Cardiac muscle cell (in vitro differentiated cells and primary cell): ENCODE measurements at places on chromosomes 16 and 17.
A peak's percentile ranks its signal among the peaks of the same experiment; 100 is the strongest.

- DNase-seq = no peak
These were observed 2.2 kb downstream of the SNN start for GRCh38 chr16:11670171-11671131.

- no peak for DNase-seq
These were observed 762 bp upstream of the RBL2 start for GRCh38 chr16:53433509-53433908.

DNA sequence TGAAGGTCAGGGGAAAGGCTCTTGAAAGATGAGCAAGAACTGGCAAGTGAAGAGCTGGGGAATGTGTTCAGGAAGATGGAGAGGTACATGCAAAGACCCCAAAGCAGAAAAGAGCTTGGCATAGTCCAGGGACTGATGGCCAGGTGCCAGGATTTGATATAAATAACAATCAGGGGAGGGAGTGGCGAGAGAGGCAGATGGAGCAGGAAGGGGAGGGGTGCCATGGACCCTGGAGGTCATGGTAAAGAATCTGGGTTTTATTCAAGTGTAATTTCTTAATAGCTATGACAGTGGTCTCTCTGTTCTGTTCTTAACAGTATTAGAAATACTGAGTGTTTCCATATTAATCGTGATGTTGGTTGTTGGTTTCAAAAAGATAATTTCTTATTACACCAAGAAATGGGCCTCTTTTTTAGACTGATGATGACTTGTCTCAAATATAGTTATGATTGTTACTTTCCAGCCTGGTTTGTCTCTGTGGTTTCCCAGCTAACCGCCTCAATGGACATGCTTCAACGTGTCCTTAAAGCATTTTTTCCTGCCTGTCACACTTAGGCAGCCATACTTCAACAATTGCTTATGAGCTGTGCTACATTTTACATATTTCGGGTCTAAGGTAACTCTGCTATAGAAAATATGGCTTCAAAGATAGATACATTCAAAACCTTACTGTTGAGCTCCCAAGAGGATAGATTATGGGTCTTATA lies 49.4 kb downstream of the MYH10 start:
- DNase-seq = no peak

DNA sequence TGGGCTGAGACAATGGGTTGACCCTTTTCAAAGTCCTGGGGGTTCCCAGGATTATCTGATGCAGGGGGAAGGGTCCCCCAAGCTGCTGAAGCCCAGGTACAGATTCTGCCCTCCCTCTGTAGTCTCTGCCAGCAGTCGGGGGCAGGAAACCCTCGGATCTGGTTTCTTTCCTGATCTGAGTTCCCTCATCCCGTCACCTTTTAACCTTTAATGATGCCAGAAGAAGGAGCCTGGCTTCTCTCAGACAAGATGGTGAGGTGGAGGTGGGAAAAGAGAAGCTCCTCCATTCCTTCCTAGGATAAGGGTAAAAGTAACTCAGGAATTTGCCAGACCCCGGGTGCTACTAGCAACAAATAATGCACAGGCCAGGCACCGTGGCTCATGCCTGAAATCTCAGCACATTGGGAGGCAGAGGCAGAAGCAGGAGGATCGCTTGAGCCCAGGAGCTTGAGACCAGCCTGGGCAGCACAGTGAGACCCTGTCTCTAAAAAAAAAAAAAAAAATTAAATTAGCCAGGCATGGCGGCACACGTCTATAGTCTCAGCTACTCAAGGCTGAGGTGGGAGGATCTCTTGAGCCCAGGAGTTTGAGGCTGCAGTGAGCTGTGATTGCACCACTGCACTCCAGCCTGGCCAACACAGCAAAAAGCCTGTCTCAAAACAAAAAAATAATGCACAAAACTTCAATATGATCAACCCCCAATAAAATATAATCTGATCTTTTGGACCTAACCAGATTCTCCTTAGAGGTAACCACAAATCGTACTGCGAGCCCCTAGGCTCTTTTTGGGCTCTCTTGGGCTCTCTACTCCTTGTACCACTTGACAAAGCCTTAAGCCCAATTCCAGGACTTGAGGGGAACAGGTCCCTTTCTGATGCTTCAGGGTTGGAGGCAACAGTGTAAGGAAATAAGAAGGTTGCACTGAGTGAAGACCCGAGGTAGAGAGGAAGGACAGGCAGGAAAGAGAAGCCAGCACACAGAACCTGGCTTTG lies 5.7 kb downstream of the CDC42EP4 start:
- DNase-seq = no peak

DNA sequence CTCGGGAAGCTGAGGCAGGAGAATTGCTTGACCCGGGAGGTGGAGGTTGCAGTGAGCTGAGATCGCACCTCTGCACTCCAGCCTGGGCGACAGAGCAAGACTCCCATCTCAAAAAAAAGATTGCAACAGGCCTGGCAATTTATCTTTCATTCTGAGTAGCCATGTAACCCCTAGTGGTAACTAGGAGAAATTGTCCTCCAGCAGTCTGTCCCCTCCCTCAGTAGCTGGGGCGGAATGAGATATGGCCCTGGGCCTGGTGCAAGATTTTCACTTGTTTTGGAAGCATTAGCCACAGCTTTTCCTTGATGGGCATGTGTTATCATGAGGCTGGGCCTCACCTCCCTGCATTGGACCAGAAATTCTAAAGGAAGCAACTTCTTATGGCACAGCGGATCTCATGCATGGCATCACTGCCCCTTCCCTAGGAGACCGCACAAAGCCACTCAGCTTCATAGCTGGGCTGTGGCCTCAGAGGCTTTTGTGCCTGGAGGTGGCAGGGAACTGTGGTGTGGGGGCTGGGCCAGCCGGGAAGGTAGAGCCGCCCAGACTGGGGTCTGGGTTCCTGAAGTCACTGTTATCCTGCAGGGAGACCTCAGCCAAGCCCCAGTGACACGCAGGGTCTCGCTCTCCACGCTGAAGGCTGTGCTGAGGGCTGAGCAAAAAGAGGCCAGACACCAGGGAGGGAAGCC lies 13.4 kb downstream of the NATD1 start:
- DNase-seq = peak; percentile 52

DNA sequence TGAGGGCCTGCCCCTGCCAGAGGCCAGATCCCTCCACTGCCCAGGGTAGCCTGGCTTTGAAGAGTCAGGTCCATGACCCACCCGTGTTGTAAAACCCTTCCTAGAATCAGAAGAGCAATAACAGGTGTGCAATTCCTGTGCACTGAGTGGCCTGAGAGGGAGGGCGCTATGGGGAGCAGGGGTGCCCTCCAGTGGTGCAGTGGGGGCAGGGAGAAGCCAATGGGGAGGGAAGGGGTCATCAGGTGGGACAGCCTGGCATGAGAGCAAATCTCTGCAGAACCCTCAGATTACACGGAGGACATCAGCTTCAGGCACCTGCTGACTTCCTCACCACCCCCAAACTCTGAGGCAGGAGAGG lies 72.9 kb upstream of the ZNF469 start:
- no peak for DNase-seq

GRCh38 chr17:54348234-54348633 lies 525.5 kb downstream of the KIF2B start:
- no peak for DNase-seq

- no peak for DNase-seq
These were observed 335.3 kb downstream of the SOX9 start for GRCh38 chr17:72456075-72456474.

DNA sequence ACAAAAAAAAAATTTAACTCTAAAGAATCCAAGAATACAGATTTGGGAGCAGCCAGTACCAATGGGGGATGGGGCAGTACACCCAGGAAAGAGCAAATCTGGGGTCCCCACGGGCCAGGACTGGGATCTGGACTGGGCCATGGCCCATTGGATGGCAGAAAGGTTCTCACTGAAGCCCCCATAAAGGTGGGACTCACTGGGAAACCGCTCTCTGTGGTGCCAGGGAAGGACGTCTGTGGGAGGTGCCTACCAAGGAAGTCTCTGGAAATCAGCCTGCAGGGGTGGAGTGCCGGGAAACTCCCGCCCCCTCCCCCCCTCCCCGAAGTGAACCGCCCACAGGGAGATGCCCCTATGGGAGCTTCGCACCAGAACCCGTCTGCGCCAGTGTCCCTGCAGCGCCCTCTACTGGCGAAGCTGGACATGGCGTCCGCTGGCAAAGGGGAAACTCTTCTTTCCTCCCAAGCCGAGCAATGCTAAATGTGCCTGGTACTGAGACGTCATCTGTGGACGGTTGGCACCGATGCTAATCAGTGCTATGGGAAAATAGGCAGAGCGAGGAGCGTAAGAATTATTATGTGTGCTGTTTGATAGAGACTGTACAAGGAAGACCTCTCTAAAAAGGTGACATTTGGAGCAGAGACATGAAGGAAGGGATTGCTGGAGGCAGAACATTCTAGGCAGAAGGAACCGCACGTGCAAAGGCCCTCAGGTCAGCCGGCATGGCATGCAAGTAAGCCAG lies 671.1 kb downstream of the WWOX start:
- DNase-seq = peak; percentile 54

- DNase-seq = no peak
These were observed 26.9 kb downstream of the ABCC1 start for GRCh38 chr16:15976225-15976812.

DNA sequence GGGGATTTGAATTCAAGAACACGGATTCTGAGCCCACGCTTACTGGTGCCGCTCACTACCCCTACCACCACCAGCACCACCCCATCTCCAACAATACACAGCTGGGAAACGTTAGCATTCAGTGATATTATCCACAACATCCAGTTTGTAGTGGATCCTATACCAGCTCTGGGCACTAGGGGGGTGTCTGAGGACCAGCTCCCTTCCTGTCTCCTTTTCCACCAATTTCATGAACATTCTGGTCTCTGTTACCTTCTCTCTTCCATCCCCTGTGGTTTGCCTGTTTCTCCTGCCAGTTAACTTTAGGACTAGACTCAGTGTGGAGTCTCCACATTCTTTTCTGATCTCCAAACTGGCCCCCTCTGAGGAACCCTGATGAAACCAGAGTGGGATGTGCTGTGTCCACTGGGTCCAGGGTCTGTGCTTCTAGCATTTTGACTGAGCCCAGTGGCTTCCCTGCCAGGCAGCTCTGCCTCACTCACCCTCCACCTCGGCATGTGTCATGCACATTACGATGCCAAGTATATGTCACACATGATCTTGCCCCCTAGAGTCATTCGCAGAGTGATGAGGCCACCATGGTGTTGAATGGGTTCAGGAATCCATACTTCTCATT lies 187.0 kb upstream of the CDH13 start:
- peak; percentile 16 for DNase-seq

DNA sequence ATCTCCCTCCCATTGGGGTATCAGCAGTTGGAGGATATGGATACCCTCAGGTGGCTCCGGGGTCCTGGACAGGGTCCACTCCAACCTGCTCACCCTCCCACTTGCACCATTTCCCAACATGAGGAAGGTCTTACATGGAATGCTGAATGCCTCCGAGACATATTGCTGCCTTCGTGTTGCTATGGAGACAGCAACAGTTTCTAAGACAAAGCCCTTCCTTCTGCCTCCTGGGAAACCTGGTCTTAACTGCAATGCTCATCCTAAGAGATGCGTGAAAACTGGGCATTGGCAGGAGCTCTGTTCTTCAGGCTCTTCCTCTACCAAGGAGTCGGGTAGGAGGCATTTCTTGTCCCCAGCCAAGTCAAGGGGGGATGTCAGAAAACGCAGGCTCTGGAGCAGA lies 45.2 kb downstream of the ST3GAL2 start:
- no peak for DNase-seq

DNA sequence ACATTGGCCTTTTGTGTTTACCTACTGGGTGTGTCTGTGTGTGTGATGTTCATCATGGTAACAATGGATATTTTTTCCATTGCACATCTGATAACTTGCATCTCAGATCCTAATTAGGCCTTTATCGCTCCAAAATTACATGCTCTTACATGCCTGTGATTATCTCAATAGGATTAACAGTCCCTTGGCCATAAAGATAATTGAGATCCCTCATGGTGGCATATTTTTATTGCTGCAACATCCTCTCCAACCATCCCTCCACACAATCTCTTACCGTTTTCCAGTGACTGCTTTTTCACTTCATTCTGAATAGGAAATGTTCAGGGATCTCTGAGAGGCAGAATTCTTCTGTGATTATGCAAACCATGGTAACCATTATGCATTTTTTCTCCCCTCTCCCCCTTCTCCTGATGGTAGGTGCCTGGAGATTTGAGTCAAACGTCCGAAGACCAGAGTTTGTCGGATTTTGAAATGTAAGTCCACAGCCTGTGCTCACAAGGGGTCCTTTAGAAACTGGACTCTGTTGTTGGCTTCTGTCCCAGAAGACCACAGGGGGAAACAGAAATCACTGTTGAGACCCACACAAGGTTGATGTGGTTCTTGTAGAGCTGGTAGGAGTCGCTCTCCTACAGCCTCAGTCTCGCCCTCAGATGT lies 405.5 kb downstream of the CPPED1 start:
- DNase-seq = no peak

DNA sequence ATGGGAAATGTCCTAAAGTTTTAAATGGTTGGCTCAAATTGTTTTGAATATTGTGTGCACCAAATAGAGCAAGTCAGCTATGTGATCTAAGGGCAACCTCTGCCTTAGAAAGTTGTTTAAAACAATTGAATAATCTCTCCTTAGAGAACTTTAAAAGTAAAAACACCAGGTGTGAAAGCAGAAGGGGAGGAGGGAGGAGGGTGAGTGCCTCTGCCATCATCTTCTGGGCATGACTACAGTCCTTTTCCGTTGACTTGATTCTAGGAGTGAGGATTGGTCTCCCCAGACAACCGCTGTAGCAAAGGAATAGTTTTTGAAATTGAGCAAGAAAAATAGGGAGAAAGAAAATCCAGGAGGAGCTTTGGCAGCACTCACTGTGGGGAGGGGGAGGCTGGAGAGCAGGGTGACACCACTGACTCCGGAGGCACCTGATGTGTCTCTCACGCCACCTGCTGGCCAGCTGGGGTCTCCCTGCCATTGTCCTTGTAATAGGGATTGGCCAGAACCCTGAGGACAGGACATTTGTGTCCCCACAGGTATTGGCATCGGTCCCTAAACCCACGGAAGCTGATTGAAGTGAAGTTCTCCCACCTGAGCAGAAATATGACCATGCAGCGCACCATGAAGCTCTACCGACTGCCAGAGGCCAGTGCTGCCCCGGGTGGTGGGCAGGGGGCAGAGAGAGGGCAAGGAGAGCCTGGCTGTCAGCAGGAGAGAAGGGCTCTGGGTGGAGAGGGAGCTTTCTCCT lies 33.3 kb downstream of the PLCD3 start:
- DNase-seq = peak; percentile 93

DNA sequence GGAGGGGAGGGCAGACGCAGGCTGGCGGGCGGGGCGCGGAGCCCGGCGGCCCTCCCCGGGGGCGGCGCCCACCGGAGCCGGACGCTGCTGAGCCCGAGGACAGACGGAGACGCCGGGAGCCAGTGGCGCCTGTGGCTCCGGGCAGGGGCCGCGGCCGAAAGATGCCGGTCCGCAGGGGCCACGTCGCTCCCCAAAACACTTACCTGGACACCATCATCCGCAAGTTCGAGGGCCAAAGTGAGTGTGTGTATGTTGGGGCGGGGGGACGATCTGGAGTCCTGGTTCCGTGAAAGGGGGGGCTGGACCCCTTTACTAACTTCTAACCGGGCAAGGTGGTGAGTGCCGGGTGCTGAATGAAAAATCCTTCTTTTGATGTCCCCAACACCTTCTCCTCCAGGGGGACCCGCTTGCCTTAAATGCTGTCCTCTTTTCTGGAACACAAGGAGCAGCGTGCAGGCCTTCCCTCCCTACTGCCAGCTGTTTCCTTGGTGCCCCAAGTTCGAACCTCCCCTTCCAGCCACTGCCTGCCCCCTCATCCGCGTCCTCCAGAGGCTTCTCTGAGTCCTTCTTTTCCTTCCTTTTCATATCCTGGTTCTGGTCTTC lies at the start of gene KCNH6:
KCNH6 (plus strand) TSS at position 106 of the 603 bp plus-strand sequence; CDS start at position 162, 56 bp downstream.
- no peak for DNase-seq
